ENCODE measurements at places on chromosomes 6 and 20.

GRCh38 chr20:63094767-63095499, 88.2 kb upstream of the BHLHE23 start:
- DNase-seq = no peak

- no peak for DNase-seq
Measured at GRCh38 chr20:33578510-33578909, 83.6 kb upstream of the C20orf144 start.

DNA sequence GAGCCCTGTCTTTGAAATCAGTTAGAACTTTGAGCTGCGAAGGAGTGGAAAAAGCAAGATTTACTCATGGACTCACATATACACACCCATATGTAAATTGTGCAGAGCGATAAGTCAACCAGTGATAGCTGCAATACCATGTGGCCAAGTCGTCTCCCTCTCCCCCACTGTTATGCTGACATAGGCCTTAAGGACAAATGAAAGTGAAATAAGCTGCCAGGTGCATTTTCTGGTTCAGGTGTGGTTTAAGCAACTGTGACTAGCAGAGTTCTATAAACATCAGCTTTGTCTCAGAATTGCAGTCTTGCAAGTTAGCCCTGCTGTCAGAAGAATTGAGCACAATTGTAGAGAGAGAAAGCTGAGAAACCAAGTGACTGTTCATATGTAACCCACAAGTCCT, 9.6 kb downstream of the FAM83B start:
- no peak for DNase-seq

GRCh38 chr6:39439342-39440038, 117.0 kb upstream of the KCNK16 start:
- no peak for DNase-seq

- no peak for DNase-seq
Measured at GRCh38 chr20:52830598-52830997, 141.6 kb upstream of the TSHZ2 start.

- DNase-seq = no peak
Measured at GRCh38 chr6:114218437-114219340, 124.1 kb downstream of the HS3ST5 start.

DNA sequence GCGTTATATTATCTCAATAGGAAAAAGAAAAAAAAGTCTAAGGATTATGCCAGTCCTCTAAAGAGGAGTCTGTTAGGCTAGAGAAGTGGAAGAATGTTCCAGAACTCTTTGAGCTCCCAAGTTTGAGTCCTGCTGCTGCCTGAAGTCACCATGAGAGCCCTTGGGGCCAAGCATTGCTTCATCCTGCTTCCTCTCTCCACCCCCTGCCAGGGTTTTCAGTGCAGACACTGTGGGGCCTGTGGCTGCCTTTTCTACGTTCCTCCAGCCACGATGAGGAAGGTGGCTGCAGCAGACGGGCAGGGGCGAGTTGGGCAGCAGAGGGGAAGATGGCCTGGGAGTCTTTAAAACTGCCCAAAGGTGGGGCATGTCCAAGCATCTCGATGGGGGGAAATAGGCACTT, 214.4 kb upstream of the KCNG1 start:
- no peak for DNase-seq

DNA sequence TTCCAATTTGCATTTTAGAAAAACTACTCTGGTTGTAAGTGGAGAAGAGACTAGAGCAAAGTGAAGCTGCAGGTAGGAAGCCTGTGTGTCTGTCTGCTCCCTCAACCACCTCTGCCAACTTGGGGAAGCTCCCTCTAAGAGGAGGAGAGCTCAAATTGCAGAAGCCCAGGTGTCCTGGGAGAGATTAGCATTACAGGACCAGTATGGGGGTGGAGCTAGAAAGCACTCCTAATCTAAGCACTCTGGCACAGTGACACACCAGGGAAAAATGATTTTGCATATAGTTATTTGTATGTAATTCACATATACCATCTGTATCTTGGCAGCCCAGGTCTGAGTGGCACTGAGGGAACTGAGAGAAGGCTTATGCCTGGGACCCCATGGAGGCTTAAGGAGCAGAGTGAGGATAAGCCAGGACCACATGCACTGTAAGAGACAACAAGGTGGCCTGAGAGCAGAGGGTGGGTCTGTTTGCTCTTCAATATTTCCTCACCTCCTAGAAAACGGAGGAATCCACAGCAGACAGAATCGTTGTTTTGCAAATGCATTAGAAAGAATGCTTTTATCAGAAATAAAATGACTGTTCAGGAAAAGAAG, 13.6 kb downstream of the GSTA2 start:
- DNase-seq = no peak

DNA sequence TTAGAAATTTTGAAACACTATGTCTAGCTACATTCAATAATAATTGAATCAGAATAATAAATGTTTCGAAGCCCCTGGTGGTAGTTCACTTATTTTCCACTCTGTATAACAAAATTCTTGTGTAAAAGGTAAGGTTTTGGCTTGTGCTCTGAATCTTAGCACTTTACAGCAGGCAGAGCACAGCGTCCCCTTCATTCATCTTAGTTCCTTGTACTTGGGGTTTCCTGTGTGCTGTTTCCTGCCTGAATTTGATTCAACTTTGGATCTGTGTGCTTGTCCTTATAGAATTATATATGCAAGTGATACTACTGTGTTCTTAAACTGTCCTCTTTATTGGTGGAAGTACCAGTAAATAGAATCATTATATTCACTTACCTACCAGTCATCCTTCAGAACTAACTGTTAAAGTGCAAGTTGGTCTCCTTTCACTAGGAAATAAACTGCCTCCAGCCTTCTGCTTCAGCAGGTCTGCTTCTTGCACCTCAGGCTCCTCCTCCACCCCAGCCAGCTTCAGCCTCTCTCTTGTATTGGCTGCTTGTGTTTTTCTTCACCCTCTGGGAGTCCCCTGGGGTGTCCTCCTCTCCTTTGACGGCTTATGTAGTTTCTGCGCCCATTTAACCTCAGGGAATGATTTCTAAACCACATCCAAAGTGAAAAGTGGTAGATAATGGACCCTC, 28.8 kb upstream of the TULP4 start:
- DNase-seq = no peak
